ENCODE measurements at places on chromosomes 5 and 9. TPM values are rescaled to one million over a fixed set of nuclear protein-coding genes. Genes with fewer than 3 reads are reported as not detected.
A peak's percentile ranks its signal among the peaks of the same experiment; 100 is the strongest.

DNA sequence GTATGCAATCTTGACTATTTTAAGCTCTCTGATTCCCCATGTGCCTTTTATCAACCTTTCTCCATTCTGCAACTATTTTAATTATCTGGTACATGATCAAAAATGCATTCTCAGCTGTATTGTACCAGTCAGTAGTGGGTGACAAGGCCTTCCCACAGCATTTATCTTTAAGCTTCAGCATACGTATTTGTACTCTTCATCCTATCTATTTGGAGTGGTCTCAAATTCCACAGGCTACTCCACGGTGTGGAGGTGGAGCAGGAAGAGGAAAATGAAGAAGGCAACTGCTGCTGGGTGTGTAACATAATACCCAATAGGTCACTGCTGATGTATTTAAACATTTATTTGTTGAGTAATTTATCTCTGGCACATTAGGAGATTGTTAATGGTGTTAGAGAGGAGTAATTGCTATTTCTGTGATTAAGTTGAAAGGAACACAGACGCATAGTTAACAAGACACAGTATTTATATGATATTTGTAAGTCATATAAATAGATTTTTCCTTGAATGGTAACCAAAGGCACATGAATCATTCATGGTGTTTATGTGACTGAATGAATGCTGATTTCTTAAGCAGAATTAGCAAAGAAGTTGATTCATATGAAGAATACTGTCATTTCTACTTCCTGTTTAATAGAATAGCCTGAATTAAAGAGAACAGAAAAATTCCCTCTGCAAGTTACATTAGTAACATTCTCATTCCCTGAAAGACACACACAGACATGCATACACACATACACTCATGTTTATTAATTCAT, 153.8 kb upstream of the NR3C1 start:
- no peak for DNase-seq

GRCh38 chr5:132083071-132083678, 9.6 kb downstream of the CSF2 start:
- no peak for DNase-seq

DNA sequence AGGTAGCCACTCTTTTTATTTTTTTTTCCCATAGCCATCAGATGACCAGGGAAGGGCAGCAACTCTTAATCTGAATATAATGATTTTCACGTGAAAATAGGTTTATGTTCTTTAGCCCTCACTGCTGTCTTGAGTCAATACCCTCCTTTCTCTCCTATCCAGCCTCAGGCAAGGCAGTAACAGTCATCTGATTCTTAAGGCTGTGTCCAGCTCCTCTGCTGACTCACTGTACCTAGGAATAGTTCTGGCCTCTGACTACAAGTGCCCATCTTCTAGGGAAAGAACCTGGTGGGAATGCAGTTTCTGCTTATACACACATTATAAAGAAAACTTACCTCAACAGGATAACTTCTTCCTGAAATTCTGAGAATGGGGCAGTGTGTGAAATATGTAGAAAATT, 30.7 kb downstream of the DHX29 start:
- DNase-seq, result no peak

DNA sequence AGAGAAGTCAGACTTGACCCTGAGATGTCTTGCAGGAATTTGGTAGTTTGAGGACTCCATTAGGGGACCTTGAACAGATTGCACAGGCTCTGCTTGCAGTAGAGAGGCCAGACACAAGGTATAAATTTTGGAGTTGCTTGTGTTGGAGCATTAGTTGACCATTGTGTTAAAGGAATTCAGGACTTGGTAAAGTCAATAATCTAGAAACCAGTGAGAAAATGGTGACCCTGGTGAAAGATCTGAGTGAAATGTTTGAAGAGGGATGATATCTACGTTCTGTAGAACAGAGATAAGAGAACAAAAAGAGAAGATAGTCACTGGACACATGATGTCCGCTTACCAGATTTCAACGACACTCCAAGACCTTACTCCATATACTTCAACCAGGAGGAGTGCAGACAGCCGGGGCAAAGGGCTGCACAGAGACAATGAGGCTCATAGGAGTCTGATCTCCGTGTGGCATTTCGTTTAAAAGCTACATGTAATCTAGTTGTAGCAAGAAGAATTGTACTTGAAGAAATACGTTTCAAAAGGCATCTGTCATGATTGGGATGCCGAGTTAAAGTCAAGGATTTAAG, 13.2 kb downstream of the DNAJC25 start:
- no peak for DNase-seq

DNA sequence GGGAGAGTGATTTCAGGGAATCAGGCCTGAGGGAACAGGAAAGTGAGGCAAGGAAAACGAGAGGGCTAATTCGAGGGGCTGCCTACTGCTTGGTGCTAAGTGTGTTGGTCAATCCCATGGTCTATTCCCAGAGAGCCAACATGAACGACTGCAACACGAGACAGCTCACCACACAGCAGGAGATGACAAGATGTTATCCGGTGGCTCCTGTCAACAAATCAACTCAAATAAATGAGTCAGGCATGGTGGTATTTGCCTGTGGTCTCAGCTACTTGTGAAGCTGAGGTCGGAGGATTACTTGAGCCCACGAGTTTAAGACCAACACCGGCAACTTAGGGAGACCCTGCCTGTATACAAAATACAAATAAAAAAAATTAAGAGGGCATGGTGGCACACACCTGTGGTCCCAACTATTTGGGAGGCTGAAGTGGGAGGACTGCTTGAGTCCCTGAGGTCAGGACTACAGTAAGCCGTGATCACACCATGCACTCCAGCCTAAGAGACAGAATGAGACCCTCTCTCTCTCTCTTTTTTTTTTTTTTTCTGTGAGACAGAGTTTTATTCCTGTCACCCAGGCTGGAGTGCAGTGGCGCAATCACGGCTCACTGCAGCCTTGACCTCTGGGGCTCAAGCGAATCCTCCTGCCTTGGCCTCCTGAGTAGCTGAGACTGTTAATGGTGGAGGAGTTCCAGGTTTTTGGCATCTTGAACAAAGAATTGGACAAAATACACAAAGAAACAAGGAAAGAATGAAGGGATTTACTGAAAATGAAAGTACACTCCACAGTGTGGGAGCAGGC, 9.0 kb upstream of the FAF2 start:
- DNase-seq, result no peak

- DNase-seq, result no peak
Measured at GRCh38 chr9:128193469-128194096, 2.2 kb upstream of the CIZ1 start.

DNA sequence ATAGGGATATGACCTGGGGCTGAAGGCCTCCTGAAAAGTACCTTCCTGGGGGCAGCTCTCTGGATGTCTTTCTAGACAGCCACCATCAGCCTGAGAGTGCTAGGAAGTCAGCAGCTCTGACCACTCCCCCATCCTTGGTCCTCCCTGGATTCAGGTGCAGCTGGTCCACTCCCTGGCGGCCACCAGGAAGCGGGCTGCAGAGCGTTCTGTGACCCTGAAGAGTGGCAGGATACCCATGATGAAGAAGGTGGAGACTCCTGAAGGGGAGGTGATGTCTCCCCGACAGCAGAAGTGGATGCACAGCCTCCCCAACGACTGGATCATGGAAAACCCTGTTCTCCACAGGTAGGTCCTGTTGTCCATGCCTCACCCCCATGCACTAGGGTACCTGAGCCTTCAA, 1.8 kb downstream of the CCDC180 start:
- no peak for DNase-seq

- no peak for DNase-seq
Measured at GRCh38 chr5:26553079-26553478, 485.3 kb downstream of the CDH9 start.

GRCh38 chr9:94713436-94714215, 12.9 kb upstream of the AOPEP start:
- no peak for DNase-seq

- peak; percentile 31 for DNase-seq
Measured at GRCh38 chr5:77129391-77129990, 42.4 kb upstream of the ZBED3 start.

- DNase-seq, result no peak
Measured at GRCh38 chr9:4590430-4591122, 71.5 kb upstream of the PLPP6 start.

- no peak for DNase-seq
Measured at GRCh38 chr5:60992871-60993270, 47.9 kb downstream of the NDUFAF2 start.

DNA sequence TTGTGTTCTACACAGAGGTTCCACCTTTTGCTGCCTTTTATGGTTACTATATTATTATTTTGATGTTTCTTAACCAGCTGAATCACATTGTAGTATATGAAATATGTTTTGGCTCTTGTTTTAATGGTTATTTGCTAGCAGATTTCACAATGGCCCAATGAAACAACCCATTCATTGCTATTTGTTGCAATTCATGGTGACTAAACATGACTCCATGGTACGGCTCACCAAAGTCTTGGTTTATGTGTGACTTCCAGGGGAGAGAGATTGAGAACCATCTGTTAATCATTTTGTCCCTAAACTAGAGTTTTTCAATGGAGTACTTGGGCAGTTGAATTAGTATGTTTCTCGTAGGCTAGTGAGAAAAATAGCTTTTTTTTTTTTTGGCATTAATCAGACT, 108.4 kb downstream of the GHR start:
- DNase-seq, result no peak

- no peak for DNase-seq
Measured at GRCh38 chr5:97102010-97102470, 40.4 kb downstream of the LIX1 start.

GRCh38 chr9:5670079-5670478, 41.2 kb downstream of the RIC1 start:
- no peak for DNase-seq

DNA sequence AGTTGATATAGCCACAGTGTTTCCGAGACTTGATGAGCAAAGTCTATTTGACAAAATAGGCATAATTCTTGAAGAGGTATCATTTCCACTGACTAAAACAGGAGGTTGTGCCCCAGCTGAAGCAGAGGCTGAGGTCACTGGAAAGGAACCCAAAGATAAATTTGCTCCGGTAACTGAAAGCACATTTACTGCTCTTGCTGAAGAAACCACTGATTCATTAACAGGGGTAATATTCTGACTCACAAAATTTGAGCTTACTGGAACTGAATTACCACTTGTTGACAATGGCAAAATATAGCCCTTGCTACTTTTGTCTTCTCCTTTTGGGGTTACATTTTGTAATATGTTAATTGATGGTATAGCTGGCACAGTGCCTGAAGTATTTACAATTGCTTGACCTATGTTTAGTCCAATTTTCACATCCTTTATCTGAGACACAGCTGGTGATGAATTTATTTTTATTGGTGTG, 30.2 kb downstream of the MLANA start:
- no peak for DNase-seq

GRCh38 chr5:68911840-68912690, 181.7 kb upstream of the SLC30A5 start:
- DNase-seq, result no peak

DNA sequence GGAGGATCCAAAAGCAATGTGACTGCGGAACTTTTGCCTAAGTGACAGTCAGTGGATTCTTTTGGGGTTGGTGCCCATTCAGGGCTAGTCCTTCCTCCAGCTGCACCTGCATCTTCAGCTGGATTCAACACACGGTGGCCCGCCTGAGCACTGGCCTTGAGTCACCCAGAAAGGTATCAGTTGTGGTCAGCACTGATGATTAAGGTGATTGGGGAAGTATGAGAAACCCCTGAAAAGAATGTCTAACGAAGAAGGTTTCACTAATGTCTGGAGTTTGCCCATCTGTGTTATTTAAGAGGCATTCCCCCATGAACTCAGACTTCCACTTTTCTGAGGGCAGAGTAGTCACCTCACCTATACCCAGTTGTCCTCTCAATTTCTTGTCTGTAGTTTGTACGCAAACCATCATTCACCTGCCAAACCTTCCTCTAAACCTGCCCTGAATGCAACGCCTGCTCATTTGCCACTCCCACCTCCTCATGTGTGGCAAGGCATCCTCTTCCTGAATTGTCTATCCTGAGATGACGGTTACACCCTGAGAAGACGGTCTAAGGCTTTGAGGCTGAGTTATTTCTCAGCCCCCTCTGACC, 27.2 kb downstream of the CSF2 start:
- no peak for DNase-seq

- DNase-seq, result peak; percentile 44
Measured at GRCh38 chr9:133726401-133727276, 11.5 kb downstream of the SARDH start.

DNA sequence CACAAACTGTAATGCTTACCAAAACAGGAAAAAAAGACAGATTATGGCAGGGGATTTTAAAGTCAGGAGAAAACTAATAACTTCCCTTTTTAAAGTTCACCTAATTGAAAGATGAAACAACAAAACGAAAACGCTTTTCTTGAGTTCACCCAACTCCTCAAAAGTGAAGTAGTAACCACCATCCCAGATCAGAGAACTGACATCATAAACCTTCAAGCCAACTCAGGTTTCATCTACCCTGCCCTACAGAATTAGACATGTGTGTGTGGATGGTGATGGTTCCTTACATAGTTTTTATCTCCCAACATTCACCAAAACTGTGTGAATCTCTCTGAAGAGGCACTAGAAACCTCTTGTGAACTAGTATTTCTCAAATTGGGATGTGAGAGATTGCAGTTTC, 195.2 kb upstream of the PTGER4 start:
- DNase-seq, result no peak

DNA sequence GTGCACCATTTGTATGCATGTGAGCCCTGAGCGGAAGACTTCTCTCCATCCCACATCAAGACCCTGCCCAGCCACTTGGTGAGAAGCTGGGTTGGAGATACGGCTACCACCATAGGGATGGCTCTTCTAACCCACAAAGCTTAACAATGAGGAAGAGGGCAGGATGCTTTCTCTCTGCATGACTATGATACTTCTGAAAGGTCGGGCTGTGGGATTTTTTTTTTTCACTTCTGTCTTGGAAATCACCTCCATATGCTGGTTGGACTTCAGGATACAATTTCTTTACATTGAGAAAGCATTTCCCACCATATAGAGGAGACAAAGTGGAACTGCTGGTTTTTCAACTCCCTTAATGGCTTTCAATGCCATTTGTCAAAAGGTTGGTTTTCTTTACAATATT, 30.5 kb downstream of the ZNF366 start:
- no peak for DNase-seq

DNA sequence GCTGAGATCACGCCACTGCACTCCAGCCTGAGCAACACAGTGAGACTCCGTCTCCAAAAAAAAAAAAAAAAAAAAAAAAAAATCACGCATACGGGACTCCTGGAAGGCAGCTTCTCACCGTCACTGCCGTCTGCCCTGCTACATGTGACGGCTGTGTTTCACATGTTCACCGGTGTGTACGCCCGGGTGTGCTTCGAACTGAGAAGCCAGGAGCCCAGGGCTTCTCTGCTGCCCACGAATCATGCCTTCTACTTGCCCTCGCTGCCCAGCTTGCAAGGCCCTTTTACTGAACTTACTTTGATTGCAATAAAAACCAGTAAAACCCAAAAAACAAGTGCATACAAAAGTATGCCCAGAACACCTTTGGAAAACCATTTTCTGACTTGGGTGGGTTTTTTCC, 5.8 kb upstream of the NKD2 start:
- DNase-seq, result no peak

The HSD17B4 gene
- 31.5 TPM for total RNA-seq

The DMRT3 gene
- total RNA-seq, result not detected

The LCN10 gene
- 0.30 TPM for total RNA-seq

The DBH gene
- 0.12 TPM for total RNA-seq

The NIPAL4 gene
- 1.1 TPM for total RNA-seq

The ANKRD55 gene
- total RNA-seq, result 7.0 TPM

The NAIF1 gene
- total RNA-seq, result 16.8 TPM

The SPINK13 gene
- not detected for total RNA-seq

The CCDC192 gene
- not detected for total RNA-seq

The ASTN2 gene
- total RNA-seq, result 5.0 TPM

The HTR4 gene
- total RNA-seq, result not detected

The TAS2R1 gene
- total RNA-seq, result not detected

The PCDHGA11 gene
- not detected for total RNA-seq

The ARHGEF39 gene
- total RNA-seq, result 0.84 TPM

The OR1J2 gene
- total RNA-seq, result 0.42 TPM

The HMCN2 gene
- not detected for total RNA-seq
